CD4-positive, alpha-beta T cell treated with Interleukin-21 for 1 hour (primary cell): ENCODE measurements at places on chromosomes 3 and 15.

DNA sequence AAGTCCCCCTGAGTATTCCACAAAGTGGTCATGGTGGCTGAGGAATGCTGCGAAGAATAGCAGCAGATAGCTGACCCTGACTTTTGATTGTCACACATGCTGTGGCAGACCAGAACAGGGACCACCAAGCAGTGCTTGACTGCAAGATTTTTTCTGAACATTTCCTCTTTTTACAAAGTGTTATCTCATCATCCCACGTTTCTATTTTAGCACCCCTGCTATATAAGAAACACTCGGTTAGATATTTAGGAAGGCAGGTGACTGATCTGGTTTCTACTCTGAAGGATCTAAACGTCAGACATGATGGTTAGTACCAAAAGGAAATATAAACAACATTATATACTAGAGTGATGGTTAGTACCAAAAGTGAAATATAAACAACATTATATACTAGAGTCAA is 9.1 kb downstream of the SLC25A26 start:
- DNase-seq, result no peak

DNA sequence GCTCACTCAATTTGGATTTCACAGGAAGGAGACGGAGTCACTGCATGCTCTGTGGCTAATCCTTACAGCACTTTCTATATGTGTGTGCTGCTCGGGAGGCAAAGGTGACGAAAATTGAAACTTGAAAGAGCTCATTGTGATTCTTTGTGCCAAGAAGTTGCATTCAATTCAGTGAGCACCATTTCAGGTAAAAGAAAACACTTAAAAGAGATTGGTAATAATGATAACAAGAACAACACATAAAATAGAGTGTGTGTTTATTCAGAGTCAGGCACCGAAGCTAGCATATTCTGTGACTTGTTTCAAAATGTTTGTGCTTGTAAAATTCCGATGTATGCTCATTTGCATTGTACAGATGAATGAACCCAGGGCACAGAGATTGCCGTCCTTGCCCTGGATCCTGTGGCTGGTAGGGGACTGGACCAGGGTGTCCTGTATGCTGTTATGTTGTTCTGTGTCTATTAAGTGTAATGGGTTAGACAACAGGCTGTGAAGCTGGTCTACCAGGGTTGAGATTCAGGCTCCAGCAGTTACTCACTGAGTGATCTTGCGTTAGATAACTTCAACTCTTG is 193.3 kb upstream of the PROK2 start:
- no peak for DNase-seq

GRCh38 chr15:27383726-27384125 is 412.7 kb downstream of the GABRG3 start:
- DNase-seq, result no peak

DNA sequence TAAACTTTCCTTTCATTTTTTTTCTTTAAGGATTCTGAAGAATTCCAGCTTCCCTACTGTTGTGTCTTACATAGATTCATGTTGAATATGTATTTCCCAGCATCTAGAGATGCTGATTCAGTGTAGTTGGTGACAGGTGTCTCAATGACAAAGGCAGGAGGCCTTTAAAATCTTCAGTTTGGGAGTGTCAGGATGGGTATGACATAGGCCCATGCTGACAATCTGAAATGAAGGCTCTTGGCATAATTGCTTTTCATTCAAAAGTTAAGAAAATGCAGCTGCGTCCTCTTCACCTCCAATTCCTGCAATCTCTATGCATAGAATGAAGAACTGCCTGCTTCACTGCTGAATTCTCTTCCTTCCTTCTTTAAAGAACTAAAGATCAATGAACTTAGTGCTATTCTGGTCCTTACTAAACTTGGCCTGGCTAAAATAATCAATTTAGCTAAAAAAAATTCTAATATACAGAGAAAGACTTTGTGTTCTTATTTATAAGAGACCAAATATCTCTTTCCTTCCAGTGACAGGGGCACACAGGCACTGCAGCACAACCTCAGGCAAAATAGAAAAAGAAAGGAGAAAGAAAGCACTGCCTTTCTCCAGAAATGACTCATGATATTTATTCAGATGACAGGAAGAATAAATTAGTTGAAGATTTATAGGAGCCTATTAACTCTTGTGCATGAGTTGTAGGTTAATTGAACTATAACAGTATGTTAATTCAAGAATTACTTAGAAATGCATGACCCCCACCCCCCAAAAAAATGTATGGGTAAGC is 152.6 kb upstream of the GBE1 start:
- DNase-seq, result no peak

GRCh38 chr3:124775877-124776276 is 45.6 kb downstream of the UMPS start:
- DNase-seq, result no peak

GRCh38 chr3:54122324-54123002 is at the start of gene CACNA2D3:
Gene CACNA2D3, plus strand, starts transcription at chr3:54122552.
- DNase-seq, result no peak

DNA sequence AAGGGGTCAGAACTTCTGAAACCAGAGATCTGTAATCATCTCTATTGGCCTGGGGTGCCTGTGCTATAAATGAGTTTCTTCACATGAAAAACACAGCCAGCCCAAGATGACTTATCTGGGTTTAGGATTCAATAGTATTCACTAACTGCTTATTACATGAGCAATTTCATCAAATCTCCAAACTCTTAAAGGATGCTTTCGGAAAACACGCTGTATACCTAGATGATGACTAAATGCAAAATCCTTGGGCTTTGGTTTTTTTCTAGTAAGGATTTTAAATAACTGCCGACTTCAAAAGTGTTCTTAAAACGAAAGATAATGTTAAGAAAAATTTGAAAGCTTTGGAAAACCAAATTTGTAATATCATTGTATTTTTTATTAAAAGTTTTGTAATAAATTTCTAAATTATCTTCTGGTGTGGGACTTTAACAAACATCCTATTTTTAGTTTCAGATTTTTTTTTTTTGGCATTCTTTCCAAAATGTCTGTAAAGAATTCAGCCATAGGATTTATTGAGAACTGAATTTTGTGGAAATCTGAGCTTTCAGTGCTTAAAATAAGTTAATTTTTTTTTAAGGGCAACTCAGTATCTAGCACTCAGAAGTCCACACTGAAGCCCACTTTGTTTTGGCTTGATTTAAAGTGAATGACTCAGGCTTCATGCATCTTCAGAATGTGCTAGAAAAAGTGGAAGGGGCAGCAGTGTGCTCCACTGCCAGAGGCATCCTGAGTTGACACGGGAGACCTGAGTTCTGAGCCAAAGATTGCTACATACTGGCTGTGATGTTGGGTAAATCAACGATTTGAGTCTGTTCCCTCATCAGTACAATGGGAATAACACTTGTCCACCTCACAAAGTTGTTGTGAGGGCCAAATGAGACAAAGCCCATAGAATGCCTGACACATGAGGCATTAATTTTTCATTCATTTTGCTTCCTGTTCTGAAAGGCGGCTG is 18.7 kb downstream of the TMEM43 start:
- DNase-seq, result no peak

DNA sequence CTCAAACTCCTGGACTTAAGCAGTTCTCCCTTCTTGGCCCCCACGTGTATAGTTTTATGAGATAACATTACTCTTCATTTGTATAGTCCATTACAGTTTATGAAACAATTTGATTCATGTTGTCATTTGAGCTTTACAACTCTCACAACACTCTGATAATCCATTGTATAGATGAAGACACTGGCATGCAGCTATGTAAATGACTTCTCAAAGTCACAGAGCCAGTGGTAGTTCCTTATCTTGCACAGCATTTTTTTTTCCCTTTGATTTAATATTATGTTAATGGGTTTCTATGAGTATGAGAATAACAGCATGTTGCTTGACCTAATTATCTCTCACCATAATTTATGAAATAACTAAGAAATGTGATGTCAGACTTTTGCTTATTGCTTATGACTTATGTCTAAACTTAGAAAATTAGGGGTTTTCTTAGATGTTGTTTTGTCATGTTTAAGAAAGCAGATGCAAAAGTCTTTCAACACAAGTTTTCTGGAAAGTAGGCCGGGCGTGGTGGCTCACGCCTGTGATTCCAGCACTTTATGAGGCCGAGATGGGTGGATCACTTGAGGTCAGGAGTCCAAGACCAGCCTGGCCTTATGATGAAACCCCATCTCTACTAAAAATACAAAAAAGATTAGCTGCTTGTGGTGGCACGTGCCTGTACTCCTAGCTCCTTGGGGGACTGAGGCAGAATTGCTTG is 13.3 kb downstream of the VPS8 start:
- no peak for DNase-seq

DNA sequence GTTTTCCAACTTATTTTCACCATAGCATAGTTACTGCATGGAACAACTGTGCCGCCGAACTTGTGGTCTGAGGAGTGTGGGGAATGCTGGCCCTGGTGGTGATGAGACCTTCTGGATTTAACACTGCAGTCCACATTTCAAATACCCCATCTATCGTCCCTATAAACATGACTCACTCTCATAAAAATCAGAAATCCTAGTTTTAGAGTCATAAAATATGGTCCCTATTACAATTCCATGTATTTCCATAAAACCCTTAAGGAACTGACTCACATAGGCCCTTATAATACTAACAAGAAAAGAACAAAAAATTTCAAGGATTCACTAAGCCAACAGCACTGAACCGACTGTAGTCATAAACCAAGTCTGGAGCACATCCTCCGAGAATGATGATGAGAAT is 147.2 kb downstream of the FOXP1 start:
- no peak for DNase-seq

DNA sequence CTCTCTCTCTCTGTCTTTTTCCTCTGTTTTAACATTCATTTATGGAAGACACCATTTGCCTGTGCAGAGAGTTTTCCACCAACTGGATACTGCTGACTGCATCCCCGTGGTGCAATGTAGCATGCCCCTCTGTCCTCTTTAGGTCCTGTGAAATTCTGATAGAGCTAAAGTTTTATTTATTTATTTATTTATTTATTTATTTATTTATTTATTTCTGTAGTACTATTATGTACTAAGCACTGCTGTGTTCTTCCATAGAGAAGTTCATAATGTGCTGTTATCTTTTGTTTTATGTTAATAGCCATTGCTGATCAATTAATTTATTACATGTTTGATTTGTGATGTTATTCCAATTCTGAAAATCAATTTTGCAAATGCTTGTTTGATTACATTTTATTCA is 749.9 kb downstream of the ZBBX start:
- DNase-seq, result no peak

DNA sequence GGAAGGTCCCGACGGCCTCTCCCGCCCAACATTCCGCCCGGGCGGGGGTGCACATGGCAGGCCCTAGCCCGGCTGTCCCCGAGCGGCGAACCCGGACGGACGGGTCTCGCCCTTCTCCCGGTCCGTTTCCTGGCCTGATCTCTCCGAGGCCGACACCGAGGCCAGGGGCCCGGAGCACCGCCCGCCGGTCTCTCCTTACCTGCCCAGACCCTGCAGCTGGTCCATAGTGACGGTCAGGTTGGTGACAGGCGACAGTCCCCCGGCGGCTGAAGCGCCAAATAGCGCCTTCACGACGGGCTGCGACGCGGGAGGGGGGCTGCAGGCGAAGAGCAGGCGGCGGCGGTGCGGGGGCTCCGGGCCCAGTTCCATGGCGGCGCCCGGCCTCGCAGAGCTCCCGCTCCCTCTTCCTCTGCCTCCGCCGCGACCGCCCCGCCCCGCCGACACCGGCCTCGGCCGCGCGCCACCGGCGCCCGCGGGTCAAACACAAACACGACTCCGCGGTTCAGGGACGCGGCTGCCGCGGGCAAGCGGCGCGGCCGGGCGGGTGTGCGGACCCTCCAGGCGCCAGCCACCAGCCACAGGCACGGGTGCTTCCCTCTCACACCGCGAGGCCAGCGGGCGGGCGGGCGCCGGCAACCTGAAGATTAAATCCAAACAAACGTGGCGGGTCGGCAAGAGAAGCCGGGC is 495 bp downstream of the CDC25A start:
- no peak for DNase-seq

DNA sequence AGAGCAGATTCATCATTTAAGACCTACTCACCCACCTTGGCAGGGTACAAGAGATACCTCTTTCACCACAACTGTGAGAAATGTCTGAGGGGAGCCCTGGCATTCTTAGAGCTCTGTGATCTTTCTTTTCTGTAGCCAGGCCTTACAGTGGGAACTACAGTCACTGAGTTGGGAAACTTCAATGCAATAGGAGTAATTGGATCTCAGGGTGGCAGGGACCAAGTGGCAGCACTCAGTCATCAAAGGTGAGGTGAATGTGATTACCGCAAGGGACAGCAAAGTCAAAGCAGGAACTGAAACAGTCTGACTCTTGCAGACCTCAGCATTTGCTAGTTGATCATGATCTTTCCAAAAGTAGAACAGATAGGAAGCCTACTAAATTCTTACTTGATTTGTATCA is 7.2 kb upstream of the MCF2L2 start:
- DNase-seq, result peak; percentile 9

- no peak for DNase-seq
Observed at GRCh38 chr15:52218816-52219215, 27.6 kb upstream of the GNB5 start.

GRCh38 chr3:17686613-17687012 is 55.8 kb downstream of the TBC1D5 start:
- DNase-seq, result no peak

- DNase-seq, result no peak
Observed at GRCh38 chr3:33277193-33277882, at the start of gene FBXL2. Gene FBXL2, plus strand, starts transcription at chr3:33277442. Its CDS starts 71 bp downstream, at chr3:33277513.

GRCh38 chr15:97177151-97177577 is 783.3 kb upstream of the ARRDC4 start:
- no peak for DNase-seq

DNA sequence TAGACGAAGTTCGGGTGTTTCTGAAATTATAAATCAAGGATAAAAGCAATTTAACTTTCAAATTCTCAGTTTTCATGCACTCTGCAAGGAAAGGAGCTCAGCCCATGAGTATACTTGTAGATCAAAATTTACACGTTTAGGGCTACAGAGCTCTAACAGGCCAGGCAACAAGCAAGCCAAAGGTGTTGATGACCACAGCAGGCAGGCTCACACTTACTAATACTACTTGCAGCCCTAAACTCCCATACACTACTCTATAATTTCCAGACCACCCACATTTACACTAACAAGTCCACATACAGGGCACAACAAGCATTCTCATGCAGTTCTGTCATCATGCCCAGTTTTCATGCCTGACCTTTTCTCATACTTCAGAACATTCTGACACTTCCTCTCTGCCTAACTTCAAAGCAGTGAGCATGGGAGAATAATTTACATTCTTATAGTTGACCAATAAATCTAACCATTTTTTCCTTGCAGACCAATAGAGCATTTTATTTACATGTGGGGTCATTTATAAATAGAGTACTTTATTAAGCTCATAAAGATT is 124.7 kb upstream of the FRMD4B start:
- DNase-seq, result no peak

DNA sequence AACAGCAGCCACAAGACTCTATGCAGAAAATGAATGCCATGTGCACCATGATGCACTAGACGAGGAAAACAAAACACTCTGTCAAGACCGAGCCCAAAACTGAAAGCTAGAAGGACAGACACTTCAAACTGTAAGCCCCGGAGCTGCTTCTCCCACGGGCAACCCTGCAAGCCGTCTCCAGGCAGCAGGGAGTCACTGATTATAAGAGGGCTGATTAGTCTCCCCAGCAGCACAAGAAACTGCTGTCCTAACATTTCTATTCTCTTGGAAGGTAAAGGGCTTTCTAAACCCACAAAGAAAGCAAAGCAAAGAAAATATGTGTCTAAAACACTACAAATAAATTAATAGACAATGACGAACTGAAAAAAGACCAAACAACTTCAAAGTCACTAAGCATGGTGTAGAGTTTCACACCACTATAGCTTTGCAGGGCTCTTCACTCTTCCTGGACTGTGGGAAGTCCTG is 15.5 kb downstream of the TBC1D2B start:
- peak; percentile 63 for DNase-seq
